ENCODE measurements at places on chromosomes 2 and 18. TPM values are rescaled to one million over a fixed set of nuclear protein-coding genes. Genes with fewer than 3 reads are reported as not detected.

Gene HDHD2
- 15.7 TPM for total RNA-seq

Gene LOXHD1
- total RNA-seq, result not detected

Gene ANO7
- total RNA-seq, result not detected

Gene LYPD6B
- total RNA-seq, result 10.9 TPM

Gene HOXD12
- total RNA-seq, result not detected

Gene AFF3
- not detected for total RNA-seq

Gene UGT1A6
- 5.5 TPM for total RNA-seq

Gene HOXD4
- total RNA-seq, result not detected

Gene LRATD1
- 27.0 TPM for total RNA-seq

Gene MAP3K19
- total RNA-seq, result not detected

Gene ALKAL2
- total RNA-seq, result not detected

Gene EPB41L3
- total RNA-seq, result 0.68 TPM

Gene SKOR2
- total RNA-seq, result not detected

Gene ATG4B
- 39.6 TPM for total RNA-seq

Gene RUFY4
- not detected for total RNA-seq

Gene LYG2
- not detected for total RNA-seq

Gene PKDCC
- 0.34 TPM for total RNA-seq

All from nasal cavity respiratory epithelium epithelial cell of viscerocranial mucosa (primary cell).